Activated T-helper 1 cell treated with Interleukin-2 at 50 U/mL for 16 hours (primary cell): ENCODE measurements at places on chromosomes 1 and 21.

GRCh38 chr21:28805885-28806284, 186.8 kb downstream of the LTN1 start:
- no peak for DNase-seq

- no peak for DNase-seq
These were observed 24.8 kb downstream of the HSD11B1 start for GRCh38 chr1:209729436-209729835.

DNA sequence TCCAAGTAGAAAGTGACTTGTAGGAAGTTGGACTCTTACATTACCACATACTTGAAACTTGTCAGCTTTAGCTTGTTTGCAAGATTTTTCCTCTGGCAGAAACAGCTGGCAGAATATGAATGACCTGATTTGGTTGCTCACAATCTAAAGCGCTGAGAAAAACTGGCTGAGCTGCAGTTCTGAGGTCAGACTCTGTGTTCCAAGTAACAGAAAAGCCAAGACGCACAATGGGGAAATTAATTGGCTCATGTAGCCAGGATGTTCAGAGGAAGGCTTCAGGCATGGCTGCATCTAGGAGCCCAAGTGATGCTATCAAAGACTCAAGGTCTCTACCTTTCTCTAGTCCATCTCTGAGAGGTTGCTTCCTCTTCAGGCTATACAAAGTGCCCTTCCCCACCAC, 27.0 kb downstream of the ALPL start:
- DNase-seq, result no peak

GRCh38 chr1:97943354-97943753, 22.5 kb upstream of the DPYD start:
- DNase-seq, result no peak

DNA sequence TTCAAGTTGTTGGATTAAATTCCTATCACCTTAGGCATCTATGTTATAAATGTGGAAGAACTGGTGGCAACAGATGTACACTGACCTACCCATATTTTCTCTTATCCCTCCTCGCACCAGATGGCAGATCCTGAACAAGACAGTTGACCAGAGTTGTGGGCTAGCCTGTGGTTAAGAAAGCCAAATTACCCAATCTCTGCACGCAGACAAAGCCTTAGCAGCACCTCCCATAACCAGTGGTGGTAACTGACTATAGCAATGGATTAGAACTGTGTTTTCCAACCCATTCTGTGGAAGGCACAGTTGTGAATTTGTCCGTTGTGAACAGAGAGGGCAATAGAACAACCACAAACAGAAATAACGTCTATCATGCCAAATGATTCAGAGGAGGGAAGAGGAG, 20.6 kb downstream of the ABCB10 start:
- DNase-seq, result no peak
